A549 treated with RU486 at 1 μM for 4 hours (cell line): ENCODE measurements at places on chromosomes 6 and 20. TPM values are rescaled to one million over a fixed set of nuclear protein-coding genes. Genes with fewer than 3 reads are reported as not detected.

ZSCAN31 gene
- total RNA-seq = 1.4 to 3.2 TPM (median 2.4 TPM) in 5 replicates

ZNF133 gene
- 9.0 to 11.0 TPM (median 10.5 TPM) in 5 replicates for total RNA-seq

SLC22A3 gene
- total RNA-seq = 25.9 to 39.8 TPM (median 36.8 TPM) in 5 replicates

EPHA7 gene
- total RNA-seq = 0.03 to 0.18 TPM (median 0.07 TPM) in 5 replicates

IPCEF1 gene
- total RNA-seq = 0.08 TPM in 1 of 5 replicates, not detected in the others

CRYBG1 gene
- 0.27 to 1.0 TPM (median 0.72 TPM) in 5 replicates for total RNA-seq

RGS17 gene
- 3.5 to 7.8 TPM (median 7.0 TPM) in 5 replicates for total RNA-seq

PTCRA gene
- total RNA-seq = not detected in 5 replicates

SDC4 gene
- total RNA-seq = 119 to 141 TPM (median 134 TPM) in 5 replicates

TPD52L1 gene
- 43.8 to 50.6 TPM (median 47.9 TPM) in 5 replicates for total RNA-seq

HLA-DQB1 gene
- total RNA-seq = not detected in 5 replicates

ZNF184 gene
- 2.2 to 3.0 TPM (median 2.8 TPM) in 5 replicates for total RNA-seq

GJA10 gene
- total RNA-seq = not detected in 5 replicates

PMEPA1 gene
- total RNA-seq = 195 to 491 TPM (median 365 TPM) in 5 replicates

LINC00237 gene
- not detected in 5 replicates for total RNA-seq

HLA-DQA1 gene
- total RNA-seq = not detected in 5 replicates

DEFB132 gene
- not detected in 5 replicates for total RNA-seq

ULBP3 gene
- total RNA-seq = 3.4 to 4.2 TPM (median 3.8 TPM) in 5 replicates

RSPO4 gene
- not detected in 5 replicates for total RNA-seq

SALL4 gene
- total RNA-seq = 1.3 to 1.8 TPM (median 1.4 TPM) in 5 replicates

STMN3 gene
- 6.7 to 10.3 TPM (median 9.8 TPM) in 5 replicates for total RNA-seq

ANGPT4 gene
- 0.03 TPM in 1 of 5 replicates, not detected in the others for total RNA-seq

UBE2J1 gene
- 10.7 to 17.8 TPM (median 14.8 TPM) in 5 replicates for total RNA-seq

GTSF1L gene
- total RNA-seq = not detected in 5 replicates

MCM3 gene
- 80.9 to 86.0 TPM (median 83.7 TPM) in 5 replicates for total RNA-seq

NRSN1 gene
- not detected in 5 replicates for total RNA-seq

TXLNB gene
- total RNA-seq = not detected in 5 replicates

BPI gene
- not detected in 5 replicates for total RNA-seq

PARD6B gene
- total RNA-seq = 1.6 to 3.1 TPM (median 2.4 TPM) in 5 replicates

FAM217B gene
- total RNA-seq = 6.2 to 8.6 TPM (median 6.4 TPM) in 5 replicates

FAM209B gene
- 0.25 to 0.59 TPM (median 0.48 TPM) in 4 of 5 replicates, not detected in the other for total RNA-seq

TGM2 gene
- 292 to 467 TPM (median 378 TPM) in 5 replicates for total RNA-seq

PPARD gene
- 4.2 to 7.1 TPM (median 5.2 TPM) in 5 replicates for total RNA-seq

GABRR2 gene
- not detected in 5 replicates for total RNA-seq
